ENCODE measurements at places on chromosomes 13 and 19.

DNA sequence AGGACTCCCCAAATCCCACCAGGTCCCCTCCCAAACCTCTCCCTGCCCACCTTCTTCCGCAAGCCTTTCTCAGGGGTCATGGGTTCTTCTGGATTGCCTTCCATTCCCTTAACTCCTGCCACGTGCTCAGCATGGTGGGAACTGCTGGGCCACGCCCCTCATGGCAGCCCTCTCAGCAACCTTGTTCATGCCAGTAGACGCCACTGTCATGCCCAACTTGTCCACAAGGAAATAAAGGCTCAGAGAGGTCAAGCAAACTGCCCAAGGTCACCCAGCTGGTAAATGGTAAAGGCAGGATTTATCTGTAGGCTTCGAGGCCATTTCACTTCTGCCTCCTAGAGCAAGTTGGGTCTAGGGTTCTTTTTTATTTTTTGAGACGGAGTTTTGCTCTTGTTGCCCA is 10.9 kb downstream of the PRAM1 start:
- no peak for DNase-seq

DNA sequence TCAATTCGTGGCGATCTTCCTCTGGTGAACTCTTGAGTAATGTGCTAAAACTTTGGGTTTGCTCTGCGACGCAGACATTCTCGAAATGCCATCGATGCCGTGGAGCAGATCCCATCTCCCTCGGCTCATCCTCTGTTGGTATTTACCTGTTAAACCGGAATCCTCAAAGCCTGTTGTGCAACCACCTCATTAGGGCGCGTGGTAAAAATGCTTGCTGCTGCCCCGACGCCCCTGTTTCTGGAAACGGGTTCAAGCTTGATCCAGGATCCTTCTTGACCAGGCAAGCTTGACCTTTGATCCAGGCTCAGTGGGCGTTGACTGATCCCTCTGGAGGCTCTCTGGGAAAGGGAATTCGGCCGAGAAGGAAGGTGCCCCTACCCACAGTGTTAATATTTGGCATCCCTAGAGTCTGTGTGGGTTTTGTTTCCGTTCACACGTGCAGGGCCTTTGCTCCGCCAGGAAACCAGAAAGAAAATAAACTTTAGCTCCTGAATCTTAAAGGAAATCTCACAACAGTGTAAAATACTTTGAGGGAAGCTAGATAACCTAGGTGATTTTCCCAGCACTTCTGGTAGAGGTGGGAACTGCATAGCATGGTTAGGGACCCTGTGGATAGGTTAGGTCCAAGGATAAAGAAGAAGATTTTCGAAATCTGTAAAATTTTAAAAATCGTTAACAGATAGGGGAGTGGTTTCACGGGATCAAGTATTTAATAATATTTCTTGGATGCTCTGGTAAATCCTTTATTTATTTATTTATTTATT is 1.1 kb downstream of the LSM14A start:
- DNase-seq = no peak

- DNase-seq = no peak
Observed at GRCh38 chr19:23241419-23241818, 8.8 kb downstream of the ZNF724 start.

- no peak for DNase-seq
Observed at GRCh38 chr19:449916-450315, 10.9 kb downstream of the SHC2 start.

GRCh38 chr13:106178816-106179215 is 356.6 kb downstream of the EFNB2 start:
- DNase-seq = no peak

DNA sequence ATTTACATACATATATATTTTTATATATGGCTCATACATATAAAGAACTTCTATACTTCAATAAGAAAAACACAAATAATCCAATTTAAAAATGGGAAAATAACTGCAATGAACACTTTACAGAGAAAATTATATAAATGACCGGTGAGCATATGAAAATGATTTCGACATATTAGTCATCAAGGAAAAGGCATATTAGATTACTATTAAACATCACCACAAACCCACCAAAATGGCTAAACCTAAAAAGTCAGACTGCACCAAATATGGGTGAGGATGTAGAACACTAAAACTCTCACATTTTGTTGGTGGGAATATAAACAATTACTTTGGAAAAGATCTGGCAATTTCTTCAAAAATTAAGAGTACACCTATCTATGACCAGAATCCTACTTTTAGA is 316.2 kb downstream of the ENOX1 start:
- DNase-seq = no peak

DNA sequence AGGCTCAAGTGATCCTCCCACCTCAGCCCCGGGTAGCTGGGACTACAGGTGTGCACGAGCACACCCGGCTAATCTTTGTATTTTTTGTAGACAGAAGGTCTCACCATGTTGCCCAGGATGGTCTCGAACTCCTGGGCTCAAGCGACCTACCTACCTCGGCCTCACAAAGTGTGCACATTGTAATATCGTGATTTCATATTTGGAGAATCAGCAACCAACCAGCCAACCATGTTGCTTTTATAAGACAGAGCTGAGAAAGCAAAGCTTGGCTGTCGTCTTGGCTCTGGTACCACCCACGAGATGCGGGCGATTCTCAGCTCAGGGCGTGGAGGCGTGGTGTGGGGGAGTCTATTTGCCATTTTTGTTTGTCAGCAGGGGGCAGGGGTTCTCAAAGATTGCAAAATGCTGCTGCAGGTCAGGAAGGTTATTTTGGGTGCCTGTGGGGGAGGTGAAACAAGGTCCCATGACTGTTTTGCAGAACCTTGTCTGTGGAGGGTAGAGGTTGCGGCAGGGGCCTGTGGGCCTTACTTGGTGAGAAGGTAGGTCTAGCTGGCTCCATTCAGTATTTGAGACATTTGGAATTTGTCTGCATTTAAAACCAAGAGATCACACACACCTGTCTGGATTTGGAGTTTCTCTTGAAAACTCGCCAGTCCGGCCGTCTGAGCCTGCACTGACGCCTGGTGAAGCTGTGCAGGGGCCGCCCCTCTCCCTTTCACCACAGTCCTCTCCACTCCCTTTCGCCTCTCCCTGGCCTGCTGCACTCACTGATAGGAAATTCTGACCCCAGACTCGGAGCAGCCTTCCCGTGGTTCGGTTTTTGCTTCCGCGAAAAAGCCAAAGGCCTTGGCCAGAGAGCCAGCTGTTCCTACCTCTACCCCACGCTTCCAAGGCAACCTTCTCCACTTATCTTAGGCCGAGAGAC is 15.4 kb downstream of the TNFAIP8L1 start:
- DNase-seq = no peak

GRCh38 chr13:18936104-18936503 is 245.5 kb downstream of the TUBA3C start:
- DNase-seq = no peak

DNA sequence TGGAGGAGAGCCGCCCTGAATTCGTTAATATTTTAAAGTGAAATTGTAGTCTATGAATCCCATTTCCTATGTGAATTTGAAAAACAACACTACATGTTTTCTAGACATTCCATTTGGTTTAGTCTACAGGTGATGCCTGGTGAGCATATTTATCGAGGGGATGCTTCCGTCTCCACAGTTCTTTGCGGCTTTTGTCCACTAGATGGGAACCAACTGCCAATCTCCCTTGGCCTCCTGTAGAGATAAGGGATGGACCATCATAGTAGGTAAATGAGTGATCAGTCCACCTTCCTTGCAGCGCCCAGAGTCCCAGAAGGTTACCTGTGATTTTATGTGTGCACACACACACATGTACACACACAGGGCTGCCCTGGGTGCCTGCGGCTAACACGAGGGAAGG is 289.8 kb upstream of the SOX21 start:
- no peak for DNase-seq

DNA sequence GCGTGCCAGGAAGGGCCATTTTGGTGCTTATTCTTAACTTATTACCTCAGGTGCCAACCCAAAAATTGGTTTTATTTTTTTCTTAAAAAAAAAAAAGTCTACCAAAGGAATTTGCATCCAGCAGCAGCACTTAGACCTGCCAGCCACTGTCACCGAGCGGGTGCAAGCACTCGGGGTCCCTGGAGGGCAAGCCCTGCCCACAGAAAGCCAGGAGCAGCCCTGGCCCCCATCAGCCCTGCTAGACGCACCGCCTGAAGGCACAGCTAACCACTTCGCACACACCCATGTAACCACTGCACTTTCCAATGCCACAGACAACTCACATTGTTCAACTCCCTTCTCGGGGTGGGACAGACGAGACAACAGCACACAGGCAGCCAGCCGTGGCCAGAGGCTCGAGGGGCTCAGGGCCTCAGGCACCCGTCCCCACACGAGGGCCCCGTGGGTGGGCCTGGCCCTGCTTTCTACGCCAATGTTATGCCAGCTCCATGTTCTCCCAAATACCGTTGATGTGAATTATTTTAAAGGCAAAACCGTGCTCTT is 49.3 kb downstream of the RAB20 start:
- DNase-seq = no peak

DNA sequence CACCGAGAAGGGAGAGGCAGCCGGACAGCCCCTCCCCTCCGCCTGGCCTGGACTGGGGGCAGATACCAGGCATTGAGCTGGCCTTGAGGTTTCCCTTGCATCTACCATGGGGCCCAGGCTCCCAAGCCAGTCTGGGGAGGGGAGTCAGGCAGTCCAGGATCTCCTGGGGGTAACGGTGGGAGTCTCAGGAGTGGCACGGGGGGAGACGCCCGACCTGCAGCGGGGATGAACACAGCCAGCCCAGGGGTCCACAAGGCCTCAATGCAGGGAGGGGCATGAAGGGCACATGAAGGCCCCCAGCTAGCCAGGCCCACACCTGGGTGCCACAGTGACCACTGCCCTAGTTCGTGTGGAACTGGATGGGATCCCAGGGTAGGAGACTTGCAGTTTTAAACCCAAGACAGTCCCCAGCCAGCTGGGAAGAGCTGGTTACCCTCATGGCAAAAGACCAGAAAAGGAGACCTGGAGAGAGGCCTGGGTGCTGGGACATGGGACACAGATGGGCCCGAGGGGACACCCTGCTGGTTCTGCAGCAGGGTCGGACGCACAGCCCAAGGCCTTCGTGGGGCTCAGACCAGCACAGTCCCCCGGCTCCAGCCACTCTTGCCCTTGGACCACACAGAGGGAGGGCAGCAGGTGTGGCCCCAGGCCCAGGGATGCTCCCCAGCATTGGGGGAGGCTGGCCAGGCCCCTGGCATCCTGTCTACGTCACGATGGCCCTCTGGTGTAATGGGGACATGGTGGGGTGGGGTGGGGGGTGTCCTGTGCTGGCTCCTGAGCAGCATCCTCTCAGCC is 4.6 kb upstream of the UQCR11 start:
- DNase-seq = no peak

Data from AML-193 (cell line).